ENCODE measurements at places on chromosomes 7 and 10.

- DNase-seq, result no peak
These were observed 88.1 kb upstream of the KCND2 start for GRCh38 chr7:120184866-120185265.

GRCh38 chr7:105643384-105643783, 62.1 kb upstream of the EFCAB10 start:
- DNase-seq, result no peak

DNA sequence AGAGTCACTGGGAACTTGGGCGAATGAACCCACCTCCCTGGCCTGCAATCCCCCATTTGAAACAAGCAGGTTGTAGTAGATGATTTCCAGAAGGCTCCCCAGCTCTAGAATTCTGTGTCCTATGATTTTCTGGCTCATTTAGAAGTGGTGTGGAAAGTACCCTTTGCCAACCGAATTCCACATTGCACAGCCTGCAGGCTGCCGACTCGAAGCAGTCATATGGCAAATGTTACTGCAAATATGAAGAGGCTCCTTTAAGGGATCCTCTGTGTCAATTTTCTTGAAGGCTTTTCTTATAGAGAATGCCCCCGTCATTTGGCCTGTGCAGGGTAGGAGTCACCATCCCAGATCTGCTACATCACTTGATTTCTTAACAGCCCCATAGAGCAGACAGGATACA, 5.6 kb downstream of the PODXL start:
- no peak for DNase-seq

GRCh38 chr10:35979116-35979515, 337.0 kb upstream of the FZD8 start:
- DNase-seq, result no peak

DNA sequence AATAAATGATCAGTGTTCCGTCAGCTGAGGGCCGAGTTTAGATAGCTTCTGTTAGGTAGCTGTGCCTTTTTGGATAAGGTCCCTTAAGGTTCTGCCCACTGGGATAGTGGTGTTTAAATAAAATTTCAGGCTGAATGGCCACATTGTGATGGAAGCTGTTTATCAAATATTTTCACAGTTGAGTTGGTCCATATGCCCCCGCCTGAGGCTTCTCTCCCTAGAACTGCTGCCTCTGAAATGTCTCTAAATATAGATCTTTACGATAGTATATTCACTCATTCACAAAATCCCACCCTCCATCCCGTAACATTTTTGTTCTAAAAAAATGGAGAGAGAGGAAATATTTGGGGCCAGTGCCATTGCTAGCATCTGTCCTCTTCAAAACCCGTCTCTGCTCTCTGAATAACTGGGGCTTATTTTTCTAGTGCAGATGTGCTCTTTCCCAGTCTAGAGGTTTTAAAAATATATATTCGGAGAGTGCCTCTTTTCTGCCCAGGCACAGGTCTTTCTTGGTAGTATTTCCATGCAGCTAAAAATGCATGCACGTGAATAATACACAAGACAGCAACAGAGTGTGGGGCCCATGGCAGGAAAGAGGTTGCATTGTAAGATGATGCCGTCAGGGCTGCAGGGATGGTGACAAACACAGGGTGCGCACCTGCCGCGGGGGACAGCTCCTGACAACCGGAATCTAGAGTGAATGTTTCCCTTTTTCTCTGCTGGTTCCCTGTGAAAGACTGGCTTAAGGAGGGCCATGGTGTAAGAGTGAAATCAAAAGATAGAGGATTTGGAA, 105.4 kb upstream of the BTBD16 start:
- DNase-seq, result no peak

GRCh38 chr7:46972205-46972604, 609.7 kb downstream of the TNS3 start:
- DNase-seq, result no peak

GRCh38 chr7:41879403-41879802, 176.5 kb upstream of the INHBA start:
- no peak for DNase-seq

DNA sequence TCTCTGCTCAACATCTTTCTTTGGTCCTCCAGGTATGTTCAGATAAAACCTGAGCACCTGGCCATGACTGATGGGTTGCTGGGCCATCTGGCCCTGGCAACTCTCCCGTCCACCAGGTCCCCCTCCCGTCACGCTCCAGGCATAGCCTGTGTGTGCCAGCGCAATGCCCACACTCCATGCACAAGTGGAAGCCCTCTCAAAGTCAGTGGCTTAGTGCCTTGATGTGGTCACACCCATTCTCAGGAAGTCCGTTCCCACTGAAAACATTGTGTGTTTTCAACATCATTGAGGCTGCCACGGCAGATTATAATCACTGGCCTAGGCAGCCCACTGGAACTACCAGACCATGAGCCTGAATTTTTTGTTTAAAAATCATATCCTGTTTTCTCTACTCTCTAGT, 170.6 kb upstream of the LANCL2 start:
- DNase-seq, result no peak

DNA sequence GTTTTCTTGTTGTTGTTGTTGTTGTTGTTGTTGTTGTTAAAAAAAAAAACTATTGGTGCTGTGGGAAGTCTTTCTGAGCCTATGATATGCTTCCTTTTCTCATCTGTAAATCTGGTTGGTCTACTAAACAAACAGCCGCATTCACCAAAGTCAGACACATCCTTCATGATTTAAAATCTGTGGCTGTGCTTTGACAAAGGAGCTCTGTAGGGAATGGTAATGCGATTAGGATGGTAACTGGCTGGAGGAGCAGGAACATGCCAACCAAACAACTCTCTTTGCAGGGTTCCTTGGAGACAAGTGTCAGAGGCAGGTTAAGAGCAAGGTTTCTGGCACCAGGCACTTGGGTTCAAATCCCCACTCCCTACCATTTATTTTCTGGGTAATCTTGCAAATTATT, 14.9 kb upstream of the SP4 start:
- DNase-seq, result no peak

DNA sequence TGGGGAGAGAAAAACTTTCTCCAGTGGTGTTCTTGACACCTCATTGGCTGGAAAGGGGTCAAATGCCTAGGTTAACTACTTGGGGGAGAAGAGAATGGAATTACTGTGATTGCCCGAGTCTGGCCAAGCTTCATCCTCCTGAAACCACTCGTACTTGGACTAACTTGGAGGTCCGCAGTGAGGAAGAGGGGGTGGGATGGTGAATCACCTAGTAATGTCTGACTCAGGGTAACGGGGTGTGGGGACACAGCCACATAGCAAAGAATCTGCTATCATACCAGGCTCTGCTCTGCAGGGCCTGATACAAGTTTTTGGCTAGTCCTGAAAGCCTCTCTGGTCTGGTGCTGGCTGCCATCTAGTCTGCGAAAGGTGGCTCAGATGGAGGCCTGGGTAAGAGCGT, 190.9 kb downstream of the RPS24 start:
- DNase-seq, result no peak

Measured in activated CD8-positive, alpha-beta T cell treated with anti-CD3 and anti-CD28 coated beads, Interleukin-2, amount 10 ng/mL, durations not matched to agents 7 days and 5 days (primary cell).